ENCODE measurements at places on chromosomes 2 and 18.

DNA sequence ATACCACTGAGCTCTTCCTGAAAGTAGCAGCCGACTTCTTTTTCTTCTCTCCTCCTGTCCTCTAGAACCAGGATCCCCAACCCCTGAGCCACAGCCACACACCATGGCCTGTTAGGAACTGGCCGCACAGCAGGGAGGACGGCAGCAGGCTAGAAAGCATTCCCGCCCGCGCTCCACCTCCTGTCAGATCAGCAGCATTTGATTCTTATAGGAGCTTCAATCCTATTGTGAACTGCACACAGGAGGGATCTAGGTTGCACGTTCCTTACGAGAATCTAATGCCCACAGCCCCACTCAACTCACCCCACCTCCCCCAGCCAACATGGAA, 179.1 kb upstream of the SH3BP4 start:
- DNase-seq, result no peak

GRCh38 chr2:78977661-78978145, 47.8 kb upstream of the REG3G start:
- DNase-seq, result no peak

DNA sequence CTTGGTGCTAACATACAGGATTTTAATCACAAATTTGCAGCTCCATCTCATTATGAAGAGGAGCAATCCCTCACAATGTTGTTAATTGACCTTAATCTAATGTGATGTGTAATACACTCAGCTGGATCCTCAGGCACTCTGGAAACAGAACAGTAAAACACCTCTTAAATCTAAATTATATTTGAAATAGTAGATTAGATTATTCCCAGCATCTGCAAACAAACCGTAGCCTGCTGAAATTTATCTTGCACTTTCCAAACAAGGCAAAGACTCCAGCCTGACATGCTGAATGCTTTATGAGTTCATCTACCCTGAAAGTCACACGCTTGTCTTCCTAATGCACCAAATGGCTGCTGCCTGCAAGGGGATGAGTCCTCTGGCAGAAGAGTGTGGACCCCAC, 402.3 kb upstream of the GYPC start:
- no peak for DNase-seq

GRCh38 chr2:172065111-172065510, 20.2 kb upstream of the DLX1 start:
- no peak for DNase-seq

DNA sequence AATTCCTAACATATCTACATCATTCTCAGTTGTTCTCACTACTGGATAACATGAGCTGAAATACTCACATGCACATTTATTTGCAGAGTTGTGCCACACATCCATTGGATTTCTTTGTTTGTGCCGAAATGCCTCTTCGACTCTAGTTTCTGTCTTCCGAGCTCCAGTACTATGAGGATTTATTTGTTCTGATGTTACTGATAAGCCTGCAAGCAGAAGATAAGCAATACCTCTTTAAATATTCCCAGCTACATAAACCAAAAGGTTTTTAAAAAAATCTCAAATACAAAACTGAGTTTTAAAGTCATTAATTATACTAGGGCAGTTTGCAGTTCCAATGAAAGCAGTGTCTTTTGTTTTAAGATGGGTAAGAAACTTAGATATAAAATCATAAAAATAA, 164.8 kb downstream of the ATAD2B start:
- no peak for DNase-seq

GRCh38 chr2:42364658-42365057, 3.6 kb upstream of the COX7A2L start:
- no peak for DNase-seq
